ENCODE measurements at places on chromosomes 12 and 14.

- no peak for DNase-seq
Measured at GRCh38 chr12:87381742-87382141, 647.5 kb downstream of the C12orf50 start.

- no peak for DNase-seq
Measured at GRCh38 chr14:23572836-23573235, 5.2 kb upstream of the AP1G2 start.

- DNase-seq = no peak
Measured at GRCh38 chr14:95048771-95049312, 108.5 kb downstream of the DICER1 start.

DNA sequence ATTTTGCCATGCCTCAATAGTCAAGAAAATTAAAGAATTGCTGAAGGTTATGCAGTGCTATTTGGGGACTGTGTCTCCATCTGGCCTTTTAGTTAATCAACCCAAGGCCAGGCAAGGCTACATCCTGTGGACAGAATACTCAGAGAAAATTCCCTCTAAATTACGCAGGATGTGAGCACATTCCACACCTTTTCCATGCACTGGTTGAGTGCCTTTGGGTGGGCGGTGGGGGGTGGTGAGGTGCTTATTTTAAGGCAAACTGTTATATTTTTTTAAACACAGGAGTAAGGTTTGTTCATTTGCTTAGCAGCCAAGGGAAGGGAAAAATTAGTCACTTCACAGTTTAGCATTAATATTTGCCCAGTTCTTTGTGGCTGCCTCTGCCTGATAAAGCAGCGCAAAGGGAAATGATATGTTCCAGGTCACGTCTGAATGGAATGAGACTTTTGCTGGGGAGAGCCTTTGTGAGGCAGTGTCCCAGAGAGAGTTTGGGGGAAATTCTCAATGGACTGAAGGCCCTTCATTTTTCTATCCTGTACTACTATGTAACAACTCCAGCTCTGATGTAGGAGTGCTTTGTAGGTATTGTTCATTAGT is 17.2 kb upstream of the KCNA5 start:
- no peak for DNase-seq

DNA sequence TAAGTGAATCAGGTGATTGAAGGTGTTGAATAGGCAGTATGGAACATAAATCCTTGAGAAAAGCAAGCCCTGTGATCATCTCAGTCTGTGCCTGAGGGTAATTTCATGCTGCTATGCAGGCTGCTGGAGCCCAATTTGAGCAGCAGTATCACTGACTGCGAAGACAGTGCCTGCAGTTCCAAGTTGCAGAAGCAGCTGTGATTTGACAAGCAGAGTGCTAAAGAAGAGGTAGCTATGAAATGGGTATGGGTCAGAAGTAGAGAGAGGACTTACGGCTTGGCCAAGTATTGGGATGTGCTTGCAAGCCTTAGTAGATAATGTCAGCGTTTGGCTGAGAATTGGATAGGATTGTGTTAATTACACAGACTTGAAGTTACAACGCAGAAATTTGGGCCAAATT is 22.5 kb downstream of the PIK3C2G start:
- DNase-seq = no peak

Measured in NCI-H1694 treated with DMSO at 0.1 percent for 48 hours (cell line).